ENCODE measurements at places on chromosomes 13 and 19. TPM values are rescaled to one million over a fixed set of nuclear protein-coding genes. Genes with fewer than 3 reads are reported as not detected.

GRCh38 chr13:53545340-53545941, 516.8 kb downstream of the OLFM4 start:
- DNase-seq = no peak

- no peak for DNase-seq
Observed at GRCh38 chr13:47418206-47418920, 521.5 kb upstream of the HTR2A start.

- no peak for DNase-seq
Observed at GRCh38 chr19:50269653-50270052, 59.5 kb downstream of the KCNC3 start.

The ZNF790 gene
- polyA plus RNA-seq = 10.9 TPM

The TMEM145 gene
- not detected for polyA plus RNA-seq

Data from naive B cell (primary cell).